Natural killer cell (primary cell): ENCODE measurements at places on chromosomes 16 and 17. TPM values are rescaled to one million over a fixed set of nuclear protein-coding genes. Genes with fewer than 3 reads are reported as not detected.

DNA sequence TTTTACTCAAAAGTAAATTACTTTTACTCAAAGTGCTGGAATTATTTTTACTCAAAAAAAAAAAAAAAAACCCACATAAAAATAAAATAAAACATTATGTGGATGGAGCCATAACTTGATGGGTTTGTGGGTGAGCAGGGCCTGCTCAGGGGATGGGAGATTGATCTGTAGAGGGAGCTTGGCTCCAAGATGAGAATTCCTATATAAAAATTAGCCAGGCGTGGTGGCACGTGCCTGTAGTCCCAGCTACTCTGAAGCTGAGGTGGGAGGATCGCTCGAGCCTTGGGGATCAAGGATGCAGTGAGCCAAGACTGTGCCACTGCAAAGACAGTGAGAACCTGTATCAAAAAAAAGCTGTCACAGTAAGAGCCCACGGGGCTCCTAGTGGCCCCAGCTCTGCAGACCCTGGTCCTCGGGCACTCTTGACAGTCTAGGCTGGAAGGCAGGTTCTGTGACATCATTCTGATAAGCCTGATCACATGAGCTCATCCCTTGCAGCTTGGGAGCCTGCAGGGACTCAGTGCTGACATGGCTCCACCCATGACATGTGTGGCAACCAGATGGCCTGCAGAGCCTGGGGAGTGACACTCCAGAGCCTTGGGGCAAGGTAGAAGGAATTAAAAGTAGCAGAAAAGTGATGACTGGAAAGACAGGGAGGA is 42.5 kb downstream of the ST3GAL2 start:
- no peaks in the 10 kb centered on the region for H3K27me3 ChIP-seq
- no peak for DNase-seq
- H3K4me3 ChIP-seq: no peak overlapping the region
- no peak overlapping the region for H3K27ac ChIP-seq

- no peak overlapping the region for H3K4me3 ChIP-seq
- DNase-seq: no peak
- no peaks in the 10 kb centered on the region for H3K36me3 ChIP-seq
- peaks cover 4% of the 10 kb centered on the region for H3K4me1 ChIP-seq
These were observed 81.6 kb downstream of the CCDC182 start for GRCh38 chr17:57663326-57664070.

Gene NAGS
- total RNA-seq: 1.1 TPM

Gene KAT8
- 101 TPM for total RNA-seq
